ENCODE measurements at places on chromosomes 1 and 21. TPM values are rescaled to one million over a fixed set of nuclear protein-coding genes. Genes with fewer than 3 reads are reported as not detected.

PRKACB gene
- 26.7 TPM for total RNA-seq

FCGR3A gene
- total RNA-seq = not detected

HTR6 gene
- total RNA-seq = not detected

PRUNE1 gene
- total RNA-seq = 12.1 TPM

IGSF9 gene
- not detected for total RNA-seq

MCOLN2 gene
- total RNA-seq = 1.7 TPM

CHD5 gene
- under 0.01 TPM for total RNA-seq

PCSK9 gene
- total RNA-seq = 9.1 TPM

KDF1 gene
- not detected for total RNA-seq

UTS2 gene
- total RNA-seq = not detected

MAP3K21 gene
- total RNA-seq = 1.3 TPM

SEC16B gene
- total RNA-seq = 1.6 TPM

TBX15 gene
- under 0.01 TPM for total RNA-seq

HSD3B2 gene
- total RNA-seq = not detected

SMIM1 gene
- 1.7 TPM for total RNA-seq

QSOX1 gene
- 128 TPM for total RNA-seq

RNU1-3 gene
- under 0.01 TPM for total RNA-seq

OPRD1 gene
- not detected for total RNA-seq

LAMC2 gene
- total RNA-seq = 27.6 TPM

CLCA4 gene
- total RNA-seq = not detected

FDPS gene
- 427 TPM for total RNA-seq

GRHL3 gene
- total RNA-seq = not detected

CDA gene
- 1.9 TPM for total RNA-seq

SFN gene
- 0.32 TPM for total RNA-seq

ATPAF1 gene
- 66.1 TPM for total RNA-seq

OR2G6 gene
- total RNA-seq = not detected

ZYG11A gene
- 1.7 TPM for total RNA-seq

ITLN2 gene
- not detected for total RNA-seq

POU2F1 gene
- 6.9 TPM for total RNA-seq

AMY1C gene
- not detected for total RNA-seq

PTPRC gene
- total RNA-seq = 3.5 TPM

LCE1B gene
- total RNA-seq = not detected

CHIA gene
- not detected for total RNA-seq

UBE2U gene
- total RNA-seq = not detected

CYP4Z1 gene
- total RNA-seq = not detected

IL10 gene
- total RNA-seq = under 0.01 TPM

GPN2 gene
- 9.5 TPM for total RNA-seq

CLEC20A gene
- total RNA-seq = not detected

GIPC2 gene
- 0.43 TPM for total RNA-seq

SLC44A5 gene
- total RNA-seq = under 0.01 TPM

LAD1 gene
- not detected for total RNA-seq

PROK1 gene
- not detected for total RNA-seq

All from fibroblast of villous mesenchyme (primary cell).